Progenitor cell of endocrine pancreas (in vitro differentiated cells): ENCODE measurements at places on chromosomes 5 and 9.

DNA sequence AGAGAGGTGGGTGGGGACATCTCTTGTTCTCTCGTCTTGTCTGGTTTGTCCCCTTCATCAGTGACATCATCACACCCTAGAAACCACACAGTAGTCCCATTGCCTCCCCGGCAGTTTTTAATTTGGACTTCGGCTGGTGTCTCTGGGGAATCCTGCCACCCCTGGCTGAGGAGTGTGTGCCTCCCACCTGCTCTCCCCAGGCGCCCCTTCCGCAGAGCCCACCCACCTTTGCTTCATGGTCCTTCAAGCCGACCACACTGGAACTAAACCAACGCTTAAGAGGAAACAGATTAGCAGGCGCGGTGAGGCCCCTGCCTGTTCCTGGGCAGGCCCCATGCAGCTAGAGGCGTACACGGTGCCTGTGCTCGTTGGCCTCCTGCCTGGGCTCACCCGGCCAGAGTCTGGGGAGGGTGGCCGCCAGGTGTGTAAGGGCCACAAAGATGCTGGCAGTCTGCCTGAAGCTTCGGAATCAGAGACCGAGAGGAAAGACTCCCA is 107.6 kb upstream of the SPRY4 start:
- DNase-seq: no peak

GRCh38 chr9:87725356-87725899 is 491 bp upstream of the CTSL start:
- no peak for DNase-seq

GRCh38 chr5:147466360-147466980 is 43.4 kb downstream of the DPYSL3 start:
- DNase-seq: no peak

GRCh38 chr9:115997923-115998322 is 155.7 kb upstream of the PAPPA start:
- DNase-seq: no peak

GRCh38 chr9:109098960-109099308 is 20.8 kb downstream of the TMEM245 start:
- DNase-seq: no peak

DNA sequence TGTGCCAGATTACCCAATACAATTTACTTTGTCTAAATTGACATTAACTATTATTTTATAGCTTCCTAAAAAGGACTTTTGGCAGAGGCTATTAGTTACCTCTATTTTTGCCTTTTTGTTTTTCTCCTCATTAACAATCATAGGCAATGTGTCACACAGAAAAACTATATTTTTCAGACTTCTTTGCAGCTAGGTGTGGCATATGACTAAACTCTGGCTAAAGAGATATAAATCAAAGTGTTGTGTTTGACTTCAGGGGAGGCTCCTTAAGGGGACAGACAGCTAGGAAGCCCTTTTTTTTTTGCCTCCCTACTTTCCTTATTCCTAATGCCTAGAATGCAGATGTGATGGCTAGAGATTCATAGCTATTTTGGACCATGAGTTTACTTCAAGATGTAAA is 19.7 kb upstream of the GCNT4 start:
- no peak for DNase-seq

GRCh38 chr9:107239474-107239873 is 43.6 kb upstream of the RAD23B start:
- no peak for DNase-seq

- no peak for DNase-seq
Measured at GRCh38 chr5:15431923-15432322, 68.1 kb upstream of the FBXL7 start.

- DNase-seq: no peak
Measured at GRCh38 chr9:117325110-117325731, 89.6 kb downstream of the ASTN2 start.

DNA sequence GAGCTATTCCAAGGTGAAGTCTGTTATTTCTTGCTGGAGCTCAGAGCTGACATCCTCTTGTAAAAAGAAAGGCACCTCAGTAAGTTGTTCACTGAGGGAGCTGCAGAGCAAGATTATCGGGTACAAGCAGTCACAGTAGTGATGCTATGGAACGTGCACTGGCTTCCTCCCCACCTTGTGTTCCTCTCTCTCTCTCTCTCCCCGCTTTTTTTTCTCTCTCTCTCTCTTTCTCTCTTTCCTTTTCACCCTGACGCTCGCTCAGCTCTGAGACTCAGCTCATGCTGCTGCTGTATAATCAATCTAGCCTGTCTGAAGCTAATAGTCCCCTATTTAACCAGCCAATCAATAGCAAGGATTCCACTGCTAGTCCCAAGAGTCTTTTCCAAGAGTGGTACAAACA is 587.6 kb upstream of the CDH18 start:
- no peak for DNase-seq

DNA sequence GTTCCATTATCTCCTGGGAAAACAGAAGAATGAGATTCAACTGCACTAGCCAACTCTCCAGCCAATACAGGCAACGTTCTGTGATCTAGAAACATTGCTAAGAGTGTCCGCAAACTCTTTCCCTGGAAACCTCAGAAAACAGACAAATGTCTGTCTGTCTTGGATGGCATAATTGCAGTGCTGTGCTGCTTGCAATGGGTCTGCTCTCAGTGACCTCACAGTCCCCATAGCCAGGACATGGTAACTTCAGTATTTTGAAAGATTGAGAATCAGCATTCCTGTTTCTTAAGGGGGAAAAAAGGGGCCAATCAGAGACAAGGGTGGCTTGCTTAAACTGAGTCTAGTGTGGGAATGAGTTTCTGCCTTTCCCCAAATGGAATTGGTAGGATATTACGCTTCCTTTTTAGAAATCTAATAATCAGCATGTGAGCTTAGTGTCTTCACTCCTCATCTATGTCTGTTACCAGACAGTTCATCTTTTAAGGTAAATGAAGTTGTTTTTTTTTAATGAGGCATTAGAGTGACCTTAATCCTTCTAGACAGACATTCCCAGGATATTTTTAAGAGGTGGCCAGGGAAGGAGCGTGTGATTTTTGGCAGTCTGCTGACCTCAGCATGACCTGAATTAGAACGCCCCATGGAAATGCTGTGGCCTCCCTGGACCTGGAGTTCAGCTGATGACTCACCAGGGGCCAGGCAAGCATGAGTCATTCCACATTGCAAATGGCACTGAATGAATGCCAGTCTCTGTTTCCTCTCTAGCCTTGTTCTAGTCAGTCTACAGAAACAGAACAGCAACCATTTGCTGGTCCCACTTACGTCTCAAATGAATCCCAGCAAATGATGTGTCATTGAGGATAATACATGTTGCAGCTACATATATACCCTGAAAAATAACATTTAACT is 210.2 kb upstream of the ACTBL2 start:
- DNase-seq: peak; percentile 14

- DNase-seq: no peak
Measured at GRCh38 chr5:156256642-156257041, 70.3 kb upstream of the SGCD start.

GRCh38 chr5:43233946-43234345 is 41.9 kb downstream of the NIM1K start:
- no peak for DNase-seq

- DNase-seq: no peak
Measured at GRCh38 chr9:72129271-72130156, 19.7 kb upstream of the GDA start.

GRCh38 chr9:38047301-38048251 is 21.5 kb downstream of the SHB start:
- no peak for DNase-seq

GRCh38 chr9:69999315-69999714 is 44.3 kb upstream of the MAMDC2 start:
- DNase-seq: no peak

GRCh38 chr9:11356067-11356466 is 743.3 kb upstream of the PTPRD start:
- no peak for DNase-seq

DNA sequence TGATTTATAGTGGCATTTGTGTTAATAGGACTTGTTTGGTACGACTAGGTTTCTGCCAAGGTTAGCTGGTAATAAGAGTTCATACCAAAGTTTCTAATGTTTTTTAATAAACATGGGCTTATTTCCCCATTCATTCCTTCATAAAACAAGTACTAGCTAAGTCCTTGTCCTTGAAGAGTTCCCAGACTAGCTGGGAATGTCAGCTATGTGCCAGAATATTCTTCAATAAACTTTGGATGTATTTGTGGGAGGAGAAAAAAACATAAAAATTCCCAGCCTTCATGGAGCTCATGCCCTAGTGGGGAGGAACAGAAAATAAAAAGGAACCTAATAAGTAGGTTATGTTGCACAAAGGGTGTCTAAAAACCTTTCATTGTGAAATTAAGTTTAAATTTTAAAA is 176.9 kb downstream of the DENND1A start:
- no peak for DNase-seq

- no peak for DNase-seq
Measured at GRCh38 chr5:135248801-135249231, 150.2 kb downstream of the MACROH2A1 start.
